ENCODE measurements at places on chromosomes 6 and 20.

DNA sequence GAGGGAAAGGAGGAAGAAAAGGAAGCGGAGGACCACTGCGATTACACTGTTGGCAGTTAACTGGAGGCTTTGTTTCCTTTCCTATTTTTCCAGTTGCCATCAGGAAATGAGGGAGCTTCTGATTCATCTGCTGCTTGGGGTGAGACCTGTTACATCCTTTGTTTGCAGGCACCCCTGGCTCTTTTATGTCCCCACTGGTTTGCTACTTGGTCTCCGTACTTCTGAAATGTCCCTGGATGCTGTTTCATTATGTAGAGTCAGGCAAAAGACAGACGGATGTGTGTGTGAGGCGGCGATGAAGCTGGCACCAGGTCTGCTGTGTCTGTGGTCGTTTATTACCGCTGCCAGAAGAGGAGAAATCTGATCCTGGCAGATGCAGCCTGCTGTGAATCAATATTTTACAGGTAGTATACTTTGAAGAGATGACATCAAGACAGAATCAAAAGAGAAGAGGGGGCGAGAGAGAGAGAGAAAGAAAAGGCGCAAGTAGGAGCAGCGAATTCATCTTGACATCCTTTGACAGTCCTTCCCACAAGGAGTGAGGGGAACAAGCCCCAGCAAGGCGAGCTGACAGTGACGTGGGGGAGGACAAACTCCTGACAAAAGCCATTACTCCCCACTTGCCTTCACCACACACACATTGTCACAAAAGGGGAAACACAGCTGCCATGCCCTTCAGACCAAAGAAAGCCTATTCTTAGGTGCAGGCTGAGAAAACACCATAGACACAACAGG, 145.9 kb upstream of the FBXL4 start:
- no peak for DNase-seq

GRCh38 chr20:17611540-17612286, 41.8 kb downstream of the DSTN start:
- DNase-seq = no peak

DNA sequence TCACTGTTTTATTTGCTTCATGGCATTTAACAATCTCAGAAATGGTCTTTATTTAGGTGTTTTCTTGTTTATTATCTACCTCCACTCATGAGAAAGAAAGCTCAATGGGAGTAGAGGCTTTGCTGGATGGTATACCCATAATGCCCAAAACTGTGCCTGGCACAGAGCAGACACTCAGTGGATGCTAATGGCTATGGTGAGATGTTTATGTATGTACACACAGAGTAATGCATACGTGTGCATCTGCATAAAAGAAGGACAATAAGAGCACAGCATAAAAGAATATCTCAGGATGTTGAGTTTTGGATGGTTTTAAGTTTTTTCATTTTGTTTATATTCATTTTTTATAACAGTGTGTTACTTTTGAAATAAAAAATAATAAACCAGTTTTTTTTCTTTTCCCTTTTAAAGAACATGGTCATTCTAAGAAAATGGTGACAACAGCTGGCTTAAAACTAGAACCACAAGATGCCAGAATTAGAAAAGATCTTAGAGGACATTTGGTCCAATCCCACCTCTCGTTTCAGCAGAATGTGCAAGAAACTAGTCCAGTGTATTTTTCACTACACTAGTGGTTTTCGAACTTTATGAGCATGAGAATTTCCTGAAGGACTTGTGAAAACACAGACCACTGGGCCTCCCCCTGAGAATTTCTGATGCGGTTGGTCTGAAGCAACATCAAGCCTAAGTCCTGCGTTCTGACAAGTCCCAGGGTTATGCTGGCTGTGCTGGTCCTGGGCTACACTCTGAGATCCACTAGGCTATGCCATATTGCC, 131.9 kb downstream of the FYN start:
- no peak for DNase-seq

- DNase-seq = no peak
Measured at GRCh38 chr6:42100029-42100901, 42.2 kb downstream of the C6orf132 start.

- DNase-seq = no peak
Measured at GRCh38 chr20:2834401-2835110, 5.9 kb downstream of the PCED1A start.

DNA sequence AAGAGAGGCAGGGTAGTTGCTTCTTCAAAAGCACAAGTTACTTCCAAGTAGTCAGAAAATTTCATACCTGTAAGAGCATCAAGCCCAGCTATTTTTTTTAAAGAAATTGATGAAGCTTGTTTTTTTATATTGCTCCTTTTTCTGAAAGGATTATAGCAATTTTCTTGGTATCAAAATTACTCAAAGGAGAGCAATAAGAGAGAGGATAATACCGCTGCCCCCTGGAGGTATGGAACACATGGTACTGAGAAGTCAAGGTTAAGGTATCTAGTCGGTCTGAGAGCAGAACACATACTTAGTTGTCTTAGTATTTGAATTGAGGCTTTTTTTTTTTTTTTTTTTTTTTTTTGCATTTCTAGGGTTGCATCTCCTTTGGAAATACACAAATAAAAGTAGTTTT, 59.4 kb downstream of the ADGRF5 start:
- DNase-seq = no peak

DNA sequence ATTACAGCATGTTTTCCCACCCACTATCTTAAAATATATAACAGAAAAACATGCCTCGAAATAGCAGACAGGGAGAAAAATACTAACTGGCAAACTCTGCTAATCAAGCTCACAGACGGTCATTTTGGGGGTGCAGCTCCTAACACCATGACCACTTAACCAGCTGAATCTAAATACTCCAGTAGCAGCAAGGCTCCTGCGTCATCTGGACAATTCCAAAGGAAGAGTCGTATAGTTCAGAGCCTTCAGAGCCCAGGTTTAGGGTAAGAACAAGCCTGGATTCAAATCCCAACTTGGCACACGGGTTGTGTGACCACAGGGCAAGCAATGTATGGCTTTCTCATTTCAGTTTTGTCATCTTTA, 81.3 kb upstream of the COL21A1 start:
- DNase-seq = no peak

GRCh38 chr6:132749111-132749510, 8.6 kb downstream of the VNN2 start:
- no peak for DNase-seq

GRCh38 chr6:4032475-4032874, 46.5 kb downstream of the FAM217A start:
- DNase-seq = no peak

DNA sequence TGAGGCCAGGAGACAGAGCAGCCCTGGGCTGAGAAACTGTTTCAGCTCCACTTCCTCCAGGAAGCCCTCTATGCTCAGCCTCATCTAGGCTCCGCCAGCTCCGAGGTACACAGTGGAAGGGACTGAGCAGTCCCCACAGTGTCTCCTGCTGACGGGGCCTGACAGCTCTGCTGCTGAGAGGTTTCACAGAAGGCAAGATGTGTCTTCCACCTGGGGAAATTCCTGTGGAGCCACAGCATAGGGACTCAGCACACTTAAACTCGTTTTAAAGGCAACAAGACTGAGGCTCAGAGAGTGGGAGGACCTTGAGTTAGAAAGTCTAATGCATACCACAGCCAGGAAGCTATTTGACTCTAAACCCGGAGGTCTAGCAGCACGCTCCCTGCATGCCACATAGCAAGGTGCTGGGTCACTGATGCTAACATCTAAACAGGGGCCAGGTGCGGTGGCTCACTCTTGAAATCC, 6.8 kb downstream of the ADA start:
- peak; percentile 78 for DNase-seq

GRCh38 chr6:23305325-23305943, 736.1 kb downstream of the HDGFL1 start:
- no peak for DNase-seq

GRCh38 chr20:22243067-22243466, 341.3 kb downstream of the FOXA2 start:
- DNase-seq = no peak

DNA sequence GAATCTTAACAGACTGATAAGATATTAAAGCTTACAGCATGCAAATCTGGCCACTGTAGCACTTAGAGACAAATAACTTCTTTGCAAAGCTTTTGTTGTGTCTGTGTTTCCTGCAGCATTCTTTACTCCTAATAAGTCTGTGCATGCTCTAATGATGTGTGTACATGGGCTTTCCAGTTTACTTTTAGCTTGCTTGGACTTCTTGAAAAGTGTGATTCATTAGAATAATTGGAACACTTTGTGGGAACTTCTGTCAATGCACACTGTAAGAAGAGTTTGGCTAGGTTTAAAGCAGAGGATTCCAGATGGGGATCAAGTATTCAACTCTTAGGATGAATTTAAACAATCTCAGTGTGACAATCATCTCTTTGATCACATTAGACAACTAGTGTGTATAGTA, 22.1 kb upstream of the TINAG start:
- DNase-seq = no peak

DNA sequence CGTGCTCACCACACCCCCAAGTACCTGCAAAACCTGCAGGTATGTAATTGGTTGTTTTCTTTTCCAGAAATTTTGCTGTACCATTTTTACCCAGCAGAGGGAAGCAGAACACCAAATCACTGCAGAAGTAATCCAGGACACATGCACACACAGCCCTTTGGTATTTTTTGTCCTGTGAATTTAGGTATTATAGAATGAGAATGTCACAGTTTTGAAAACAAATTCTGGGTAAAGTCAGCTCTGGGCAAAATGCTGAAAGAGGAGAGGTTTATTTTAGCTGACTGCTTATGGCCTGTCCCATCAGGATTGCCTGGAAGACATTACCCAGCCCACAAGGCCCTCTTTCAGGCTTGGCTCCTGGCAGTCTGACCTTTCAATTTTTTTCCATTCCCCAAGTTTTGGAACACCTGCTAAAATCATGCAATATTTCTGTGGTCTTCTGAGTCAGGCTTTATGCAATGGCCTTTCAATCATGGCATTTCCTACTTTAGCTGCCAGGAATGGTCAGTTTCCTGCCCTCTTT, 3.5 kb upstream of the EFHC1 start:
- DNase-seq = no peak

DNA sequence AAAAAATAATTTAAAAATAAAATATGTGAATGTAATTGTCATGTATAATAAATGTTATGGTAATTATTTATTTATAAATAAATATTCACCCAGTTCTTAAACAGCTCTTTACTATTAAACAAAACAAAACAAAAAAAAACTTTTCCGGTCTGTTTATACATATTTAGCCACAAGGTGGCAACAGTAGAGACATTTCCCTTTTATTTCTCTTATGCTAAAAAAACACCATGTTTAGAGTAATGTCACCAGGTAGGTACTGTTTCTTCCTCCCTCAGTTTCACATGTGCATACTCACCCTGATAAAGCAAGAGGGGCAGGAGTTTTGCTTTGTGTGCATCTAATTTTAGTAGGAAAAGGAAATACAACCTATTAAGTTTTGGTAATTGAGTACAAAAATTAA, 610.4 kb upstream of the IMPG1 start:
- no peak for DNase-seq

DNA sequence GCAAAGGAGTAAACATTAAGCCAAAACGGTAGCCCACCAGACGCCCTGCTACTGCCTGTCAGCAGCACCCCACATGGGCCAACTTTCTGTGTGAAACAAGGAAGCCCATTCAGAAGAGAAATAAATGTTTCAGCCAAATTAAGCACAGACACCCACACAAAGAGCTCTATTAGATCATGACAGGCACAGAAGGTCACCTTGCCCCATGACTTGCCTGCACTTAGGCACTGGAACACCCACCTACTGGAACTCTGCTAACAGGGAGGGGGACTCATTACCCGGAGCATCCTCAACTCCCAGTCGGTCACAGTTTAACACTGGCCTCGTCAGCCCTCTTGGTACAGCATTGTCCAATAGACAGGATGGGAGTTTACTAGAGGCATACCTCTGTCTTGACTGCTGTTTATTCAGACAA, 31.8 kb downstream of the GFOD1 start:
- DNase-seq = no peak

GRCh38 chr6:148457137-148457842, 114.7 kb downstream of the SASH1 start:
- no peak for DNase-seq

DNA sequence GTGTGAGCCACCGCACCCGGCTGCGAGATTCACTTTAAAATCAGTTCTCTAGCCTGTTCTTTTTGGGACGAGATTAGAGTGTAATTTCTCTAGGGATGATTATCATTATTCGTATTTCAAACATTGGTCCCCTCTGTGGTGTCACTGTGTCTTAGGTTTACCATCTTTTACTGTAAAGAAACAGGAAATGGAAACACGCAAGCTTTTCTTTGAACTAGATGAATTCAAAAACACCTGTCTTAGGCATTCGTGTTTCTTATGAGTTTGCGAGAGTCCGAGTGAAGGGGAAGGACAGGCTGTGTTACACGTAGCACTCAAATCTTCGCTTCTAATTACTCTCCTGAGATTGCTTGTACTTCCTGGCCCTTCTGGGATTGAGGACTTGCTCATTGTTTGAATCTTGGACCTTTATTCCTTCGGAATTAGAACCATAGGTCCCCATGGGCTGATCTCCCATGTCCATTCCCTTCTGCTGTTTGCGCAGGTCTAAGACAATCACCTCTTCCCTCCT, 61.6 kb downstream of the PHACTR2 start:
- DNase-seq = no peak

DNA sequence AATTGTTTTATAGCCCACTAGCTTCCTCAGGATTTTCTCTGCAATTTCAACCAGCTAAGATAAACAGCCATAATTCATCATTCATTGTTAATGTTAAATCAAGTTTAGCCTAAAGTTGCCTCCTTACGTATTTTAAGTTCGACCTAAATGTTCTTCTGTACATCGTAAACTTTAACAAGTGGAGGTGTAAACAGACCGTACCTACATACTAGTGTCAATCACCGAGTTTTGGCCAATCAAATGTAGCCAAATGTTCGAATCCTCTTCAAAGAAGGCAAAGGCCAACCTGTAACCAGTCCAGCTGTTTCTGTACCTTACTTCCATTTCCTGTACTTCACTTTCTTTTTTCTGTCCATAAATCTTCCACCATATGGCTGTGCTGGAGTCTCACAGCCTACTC, 13.5 kb downstream of the MBOAT1 start:
- DNase-seq = no peak

DNA sequence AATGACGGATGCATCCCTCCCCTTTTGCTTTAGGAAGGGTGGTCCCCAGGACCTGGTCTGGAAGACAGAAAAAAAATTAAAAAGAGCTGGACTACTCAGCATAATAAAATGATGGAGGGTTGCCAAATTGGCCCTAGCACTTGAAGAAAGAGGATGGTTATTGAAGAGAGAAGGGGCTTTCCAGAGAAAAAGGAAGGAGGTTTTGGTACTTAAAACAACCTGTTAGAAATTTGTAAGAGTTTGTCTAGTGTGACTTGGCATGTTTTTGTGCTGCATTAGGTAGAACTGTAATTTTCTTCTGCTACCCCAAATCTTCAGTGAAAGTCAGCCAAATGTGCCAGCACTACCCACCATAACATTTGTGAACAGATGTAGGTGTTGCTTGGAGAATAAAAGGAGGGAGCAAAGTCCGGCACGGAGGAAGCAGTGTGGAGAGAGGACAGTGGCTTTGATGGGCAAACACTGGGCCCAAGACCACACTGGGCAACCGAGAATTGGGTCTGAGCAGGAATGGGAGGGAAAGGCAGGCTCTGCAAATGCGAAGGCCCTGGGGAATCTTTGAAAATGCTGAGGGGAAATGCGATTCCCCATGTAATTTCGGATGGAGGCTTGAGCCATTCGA, 160.9 kb downstream of the QRSL1 start:
- no peak for DNase-seq

Data from thymus (tissue), 14 donors.